ENCODE measurements at places on chromosomes 12 and 14. TPM values are rescaled to one million over a fixed set of nuclear protein-coding genes. Genes with fewer than 3 reads are reported as not detected.

DNA sequence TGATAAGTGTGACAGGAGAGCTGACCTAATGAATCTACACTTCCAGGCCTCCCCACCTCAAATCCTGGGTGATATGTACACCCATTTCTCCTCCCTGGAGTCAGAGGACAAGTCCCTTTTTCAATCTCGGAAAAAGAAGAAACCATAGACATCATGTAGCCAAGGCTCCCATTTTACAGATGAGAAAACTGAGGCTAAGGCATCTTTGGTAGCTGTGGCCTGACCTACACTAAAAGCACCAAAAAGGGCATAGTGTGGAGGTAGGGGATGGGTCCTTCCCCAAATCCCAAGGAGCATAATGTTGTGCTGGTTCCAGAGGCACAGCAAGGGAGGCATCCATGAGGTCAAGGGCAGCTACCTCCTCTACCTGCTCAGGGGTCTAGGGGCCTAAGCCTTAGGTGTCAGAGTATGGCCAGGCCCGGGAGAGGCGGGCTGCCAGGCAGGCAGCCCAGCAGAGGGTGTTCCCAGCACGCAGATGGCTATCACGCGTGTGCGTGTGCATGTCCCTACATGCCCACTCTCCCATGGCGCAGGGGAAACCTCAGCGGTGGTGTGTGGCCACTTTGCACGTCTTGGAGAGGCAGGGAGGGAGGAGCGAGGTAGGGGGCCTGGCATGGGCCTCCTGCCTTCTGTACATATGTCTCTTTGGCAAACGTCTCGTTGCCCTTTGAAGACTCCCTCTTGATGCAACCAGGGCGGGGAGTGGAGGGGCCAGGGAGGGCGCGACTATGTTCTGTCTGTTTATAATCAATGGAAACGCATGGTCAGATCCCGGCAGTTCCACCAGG lies 2.5 kb downstream of the PGF start:
- DNase-seq, result no peak
- no peak overlapping the region for H3K4me3 ChIP-seq
- H3K4me1 ChIP-seq, result peaks cover 6% of the 10 kb centered on the region
- H3K27me3 ChIP-seq, result no peaks in the 10 kb centered on the region
- no peak overlapping the region for H3K27ac ChIP-seq
- H3K36me3 ChIP-seq, result no peaks in the 10 kb centered on the region

DNA sequence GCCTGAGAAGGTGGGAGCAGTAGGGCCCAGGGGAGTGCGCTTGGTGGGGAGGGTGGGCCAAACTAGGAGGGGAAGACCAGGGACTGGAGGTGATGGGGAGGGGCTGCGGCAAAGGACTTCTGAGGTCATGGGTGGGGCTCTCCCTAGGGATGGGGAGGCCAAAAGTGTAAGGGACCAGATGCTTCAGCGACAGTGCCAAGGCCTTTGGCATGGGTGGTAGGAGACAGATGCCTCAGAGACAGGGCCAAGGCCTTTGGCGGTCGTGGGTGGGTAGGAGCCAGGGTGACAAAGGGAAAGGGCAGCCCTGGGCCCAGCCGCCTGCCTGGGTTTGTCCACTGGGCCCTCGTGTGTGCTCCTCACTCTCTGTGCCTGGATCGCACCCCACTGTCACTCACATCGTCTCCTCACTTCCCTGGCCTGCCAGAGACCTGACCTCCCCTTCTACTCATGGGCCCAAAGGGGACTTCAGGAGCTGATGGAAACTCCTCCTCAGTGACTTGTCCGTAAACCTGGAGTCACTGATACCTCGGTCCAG lies 13.2 kb upstream of the RABGGTA start:
- DNase-seq, result no peak
- H3K27ac ChIP-seq, result no peak overlapping the region
- no peak overlapping the region for H3K4me3 ChIP-seq
- H3K36me3 ChIP-seq, result no peaks in the 10 kb centered on the region
- H3K4me1 ChIP-seq, result peaks cover 11% of the 10 kb centered on the region

DNA sequence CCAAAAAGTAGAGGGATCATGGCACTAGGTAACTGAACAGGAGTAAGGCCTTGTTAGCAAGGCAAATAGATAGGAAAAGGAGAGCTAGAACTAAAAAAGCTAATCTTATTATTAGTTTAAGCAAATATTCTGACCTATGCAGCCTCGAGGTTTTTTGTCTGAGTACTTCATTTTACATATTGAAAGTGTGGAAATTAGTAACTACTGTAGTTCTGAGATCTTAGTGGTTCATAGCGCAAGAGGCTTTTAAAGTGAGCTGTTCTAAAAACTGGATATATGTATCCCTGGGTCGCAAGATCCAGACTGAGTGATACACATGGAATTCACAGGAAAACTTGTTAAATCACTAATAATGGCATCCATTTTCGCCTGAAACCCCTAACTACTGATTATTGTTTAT lies 411.0 kb upstream of the SOX5 start:
- no peak for DNase-seq
- H3K27me3 ChIP-seq, result no peaks in the 10 kb centered on the region
- H3K27ac ChIP-seq, result no peak overlapping the region
- H3K4me3 ChIP-seq, result no peak overlapping the region
- no peaks in the 10 kb centered on the region for H3K4me1 ChIP-seq
- H3K36me3 ChIP-seq, result no peaks in the 10 kb centered on the region

- H3K27ac ChIP-seq, result no peak overlapping the region
- H3K27me3 ChIP-seq, result no peaks in the 10 kb centered on the region
- H3K36me3 ChIP-seq, result no peaks in the 10 kb centered on the region
- DNase-seq, result no peak
- no peak overlapping the region for H3K4me3 ChIP-seq
Measured at GRCh38 chr12:16174282-16174681, 103.2 kb downstream of the SLC15A5 start.

GRCh38 chr12:102993537-102993936 lies 36.1 kb downstream of the ASCL1 start:
- no peak for DNase-seq
- H3K4me1 ChIP-seq, result no peaks in the 10 kb centered on the region
- H3K36me3 ChIP-seq, result no peaks in the 10 kb centered on the region
- H3K4me3 ChIP-seq, result no peak overlapping the region

- no peak for DNase-seq
- H3K36me3 ChIP-seq, result no peaks in the 10 kb centered on the region
- H3K27ac ChIP-seq, result no peak overlapping the region
Measured at GRCh38 chr12:66947119-66947518, 268.2 kb upstream of the GRIP1 start.

GRCh38 chr14:95348395-95349080 lies 28.8 kb upstream of the CLMN start:
- H3K4me1 ChIP-seq, result no peaks in the 10 kb centered on the region
- H3K27ac ChIP-seq, result no peak overlapping the region
- DNase-seq, result no peak
- H3K36me3 ChIP-seq, result no peaks in the 10 kb centered on the region

CLEC4E gene
- 0.89 TPM for total RNA-seq

GYS2 gene
- total RNA-seq, result 0.32 TPM

NID2 gene
- not detected for total RNA-seq

Data from CD4-positive, alpha-beta memory T cell (primary cell).